ENCODE measurements at places on chromosomes 13 and 19. TPM values are rescaled to one million over a fixed set of nuclear protein-coding genes. Genes with fewer than 3 reads are reported as not detected.

ZNF665 gene
- total RNA-seq: 0.27 TPM

- H3K4me1 ChIP-seq: no peaks in the 10 kb centered on the region
- no peak overlapping the region for H3K4me3 ChIP-seq
- DNase-seq: no peak
- no peaks in the 10 kb centered on the region for H3K27me3 ChIP-seq
These were observed 154.2 kb downstream of the TM9SF2 start for GRCh38 chr13:99655351-99656091.

- H3K4me1 ChIP-seq: peaks cover 13% of the 10 kb centered on the region
- no peak for DNase-seq
- H3K4me3 ChIP-seq: no peak overlapping the region
- H3K27ac ChIP-seq: no peak overlapping the region
- peaks cover 39% of the 10 kb centered on the region for H3K27me3 ChIP-seq
These were observed 13.1 kb downstream of the EPS8L1 start for GRCh38 chr19:55088543-55089341.

DNA sequence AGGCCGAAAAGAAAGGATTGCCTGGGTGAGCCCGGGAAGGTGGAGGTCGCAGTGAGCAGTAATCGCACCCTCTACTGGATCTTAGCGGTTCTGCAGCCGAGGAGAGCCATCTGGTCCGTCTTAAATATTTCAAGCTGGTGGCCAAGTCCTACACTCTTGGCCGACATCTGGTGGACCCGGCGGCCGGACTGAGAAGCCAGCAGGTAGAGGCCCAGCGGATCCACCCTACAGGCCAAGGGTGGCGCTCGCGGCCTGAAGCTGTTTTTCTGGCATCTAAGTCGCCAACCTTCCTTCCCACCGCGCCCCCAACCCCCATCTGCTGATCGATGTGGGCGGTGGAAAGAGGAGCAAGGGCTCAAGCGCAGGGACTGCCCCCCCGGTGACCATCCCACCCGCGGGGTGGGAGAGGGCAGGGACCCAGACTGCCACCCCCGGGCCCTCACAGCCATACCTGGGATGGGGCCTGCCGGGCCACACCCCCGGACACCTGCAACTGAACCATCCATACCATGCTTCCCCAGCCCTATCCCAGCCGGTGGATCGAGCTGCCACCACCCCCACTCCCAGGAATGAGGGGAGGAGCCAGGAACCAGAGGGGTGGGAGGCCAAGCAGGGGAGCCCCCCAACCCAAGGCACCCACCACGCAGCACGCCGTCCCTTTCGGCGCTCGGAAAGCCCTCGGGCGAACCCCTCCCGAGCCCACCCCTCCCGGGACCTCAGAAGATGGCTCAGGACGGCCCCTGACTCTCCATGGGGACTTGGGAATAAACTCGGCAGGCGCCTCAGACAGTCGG lies 46.3 kb upstream of the ZNF730 start:
- no peaks in the 10 kb centered on the region for H3K36me3 ChIP-seq
- H3K27me3 ChIP-seq: no peaks in the 10 kb centered on the region
- no peaks in the 10 kb centered on the region for H3K4me1 ChIP-seq
- DNase-seq: no peak
- H3K27ac ChIP-seq: no peak overlapping the region
- H3K4me3 ChIP-seq: peak overlapping the region; percentile 32

- peak; percentile 53 for DNase-seq
- peaks cover 14% of the 10 kb centered on the region for H3K36me3 ChIP-seq
- no peaks in the 10 kb centered on the region for H3K27me3 ChIP-seq
- peaks cover 47% of the 10 kb centered on the region for H3K4me1 ChIP-seq
These were observed at the start of gene CKM for GRCh38 chr19:45322744-45323281. Gene CKM (minus strand): TSS chr19:45322875. CDS start chr19:45319713, 3,162 bp downstream.

GRCh38 chr19:42132851-42133528 lies 744 bp upstream of the POU2F2 start:
- peaks cover 29% of the 10 kb centered on the region for H3K27me3 ChIP-seq
- DNase-seq: peak; percentile 22
- H3K4me1 ChIP-seq: peaks cover 7% of the 10 kb centered on the region
- H3K27ac ChIP-seq: no peak overlapping the region

NCCRP1 gene
- not detected for total RNA-seq

DNA sequence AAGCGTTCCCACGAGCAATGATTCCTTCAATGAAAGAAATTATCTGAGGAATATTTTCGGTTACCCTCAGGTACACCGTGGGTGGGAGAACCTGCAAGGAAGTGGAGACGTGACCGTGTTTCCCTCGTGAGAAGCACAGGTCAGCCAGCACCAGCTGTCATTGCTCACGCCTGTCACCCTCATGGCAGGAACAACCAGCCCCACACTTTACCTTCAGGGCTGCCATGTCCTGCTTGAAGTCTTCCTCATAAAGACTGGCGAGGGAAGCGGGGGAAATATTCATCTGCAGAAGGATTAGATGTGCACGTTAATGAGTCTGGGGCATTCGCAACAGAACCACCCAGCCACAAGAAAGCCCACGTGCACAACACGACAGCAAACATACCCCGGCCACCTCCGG lies 18.2 kb downstream of the CARS2 start:
- H3K4me1 ChIP-seq: peaks cover 9% of the 10 kb centered on the region
- no peak for DNase-seq
- H3K4me3 ChIP-seq: no peak overlapping the region
- H3K36me3 ChIP-seq: peaks cover 23% of the 10 kb centered on the region
- H3K27ac ChIP-seq: no peak overlapping the region

- H3K4me1 ChIP-seq: no peaks in the 10 kb centered on the region
- H3K27me3 ChIP-seq: no peaks in the 10 kb centered on the region
- no peak overlapping the region for H3K4me3 ChIP-seq
- H3K27ac ChIP-seq: no peak overlapping the region
These were observed 102.9 kb downstream of the TEX26 start for GRCh38 chr13:31035185-31035965.

ZNF730 gene
- not detected for total RNA-seq

NAPSA gene
- 0.09 TPM for total RNA-seq

RGS9BP gene
- total RNA-seq: 7.0 TPM

SRRM5 gene
- total RNA-seq: 0.25 TPM

DNA sequence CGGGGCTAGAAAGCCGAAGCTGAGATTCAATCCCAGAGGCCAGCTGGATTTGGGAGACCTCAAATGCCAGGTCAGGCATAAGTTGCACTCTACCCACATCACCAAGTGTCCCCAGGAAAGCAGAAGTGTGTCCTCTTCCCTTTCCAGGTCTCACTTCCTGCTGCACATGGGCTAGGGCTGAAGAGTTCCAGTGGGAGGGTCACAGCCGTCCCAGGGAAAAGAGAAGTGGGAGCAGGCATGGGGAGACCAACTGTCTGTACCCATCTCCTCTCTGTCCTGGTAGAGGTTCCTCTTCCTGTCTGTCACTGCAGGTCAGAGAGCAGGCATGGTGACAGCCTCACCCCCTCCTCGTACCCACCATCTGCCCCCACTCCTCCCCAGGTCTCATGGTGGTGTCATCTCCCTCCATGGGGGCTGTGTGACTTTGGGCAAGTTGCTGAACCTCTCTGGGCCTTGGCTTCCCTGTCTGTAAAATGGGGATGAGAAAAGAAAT lies 14.8 kb downstream of the AXL start:
- H3K27me3 ChIP-seq: no peaks in the 10 kb centered on the region
- no peaks in the 10 kb centered on the region for H3K36me3 ChIP-seq
- no peaks in the 10 kb centered on the region for H3K4me1 ChIP-seq
- no peak for DNase-seq

DNA sequence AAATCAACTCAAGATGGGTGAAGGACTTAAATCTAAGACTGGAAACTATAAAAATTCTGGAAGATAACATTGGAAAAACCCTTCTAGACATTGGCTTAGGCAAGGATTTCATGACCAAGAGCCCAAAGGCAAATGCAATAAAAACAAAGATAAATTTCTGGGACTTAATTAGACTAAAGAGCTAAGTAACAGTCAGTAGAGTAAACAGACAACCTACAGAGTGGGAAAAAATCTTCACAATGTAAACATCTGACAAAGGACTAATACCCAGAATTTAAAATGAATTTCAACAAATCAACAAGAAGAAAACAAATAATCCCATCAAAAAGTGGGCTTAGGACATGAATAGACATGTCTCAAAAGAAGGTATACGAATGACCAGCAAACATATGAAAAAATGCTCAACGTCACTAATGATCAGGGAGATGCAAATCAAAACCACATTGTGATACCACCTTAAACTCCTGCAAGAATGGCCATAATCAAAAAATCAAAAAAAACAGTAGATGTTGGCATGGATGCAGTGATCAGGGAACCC lies 6.3 kb upstream of the RFX1 start:
- no peak overlapping the region for H3K4me3 ChIP-seq
- no peaks in the 10 kb centered on the region for H3K36me3 ChIP-seq
- no peaks in the 10 kb centered on the region for H3K27me3 ChIP-seq
- H3K27ac ChIP-seq: no peak overlapping the region

DNA sequence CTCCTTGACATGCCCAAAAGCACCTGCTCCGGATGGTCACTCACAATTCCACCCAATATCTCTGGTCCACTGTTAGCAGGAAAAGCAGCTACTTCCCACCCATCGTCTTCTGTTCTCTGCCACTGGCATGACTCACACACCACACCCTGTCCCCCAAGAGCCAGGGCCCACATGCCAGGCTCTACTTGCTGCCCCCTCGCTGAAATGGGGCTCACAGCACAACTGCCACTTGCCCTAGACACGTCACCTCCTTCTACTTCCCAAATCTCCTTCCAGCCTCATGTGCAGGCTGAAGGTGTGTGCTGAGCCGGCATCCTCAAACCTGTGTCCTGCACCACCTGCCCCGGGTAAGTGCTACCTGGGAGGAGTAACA lies 65.0 kb downstream of the TBC1D4 start:
- no peaks in the 10 kb centered on the region for H3K27me3 ChIP-seq
- H3K4me3 ChIP-seq: no peak overlapping the region
- H3K36me3 ChIP-seq: no peaks in the 10 kb centered on the region
- H3K27ac ChIP-seq: peak overlapping the region; percentile 87
- peaks cover 80% of the 10 kb centered on the region for H3K4me1 ChIP-seq

DNA sequence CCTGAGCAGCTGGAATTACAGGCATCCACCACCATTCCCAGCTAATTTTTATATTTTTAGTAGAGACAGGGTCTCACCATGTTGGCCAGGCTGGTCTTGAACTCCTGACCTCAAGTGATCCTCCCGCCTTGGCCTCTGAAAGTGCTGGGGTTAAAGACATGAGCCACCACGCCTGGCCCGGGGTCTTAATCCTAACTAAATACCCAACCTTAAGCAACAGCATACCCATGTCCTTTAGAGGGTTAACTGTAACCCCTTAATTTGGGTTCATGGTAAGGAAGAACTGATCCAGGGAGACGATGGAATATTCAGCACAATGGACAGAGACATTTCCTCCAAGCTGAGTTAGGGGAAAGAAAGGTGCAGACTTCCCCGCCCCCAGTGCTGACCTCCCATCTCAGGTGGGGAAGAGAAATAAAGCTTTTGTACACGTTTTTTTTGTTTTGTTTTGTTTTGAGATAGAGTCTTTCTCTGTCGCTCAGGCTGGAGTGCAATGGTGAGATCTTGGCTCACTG lies 8.7 kb upstream of the GALP start:
- H3K27me3 ChIP-seq: no peaks in the 10 kb centered on the region
- no peaks in the 10 kb centered on the region for H3K4me1 ChIP-seq
- no peak overlapping the region for H3K27ac ChIP-seq
- DNase-seq: no peak
- no peaks in the 10 kb centered on the region for H3K36me3 ChIP-seq

ICAM5 gene
- total RNA-seq: not detected

DNA sequence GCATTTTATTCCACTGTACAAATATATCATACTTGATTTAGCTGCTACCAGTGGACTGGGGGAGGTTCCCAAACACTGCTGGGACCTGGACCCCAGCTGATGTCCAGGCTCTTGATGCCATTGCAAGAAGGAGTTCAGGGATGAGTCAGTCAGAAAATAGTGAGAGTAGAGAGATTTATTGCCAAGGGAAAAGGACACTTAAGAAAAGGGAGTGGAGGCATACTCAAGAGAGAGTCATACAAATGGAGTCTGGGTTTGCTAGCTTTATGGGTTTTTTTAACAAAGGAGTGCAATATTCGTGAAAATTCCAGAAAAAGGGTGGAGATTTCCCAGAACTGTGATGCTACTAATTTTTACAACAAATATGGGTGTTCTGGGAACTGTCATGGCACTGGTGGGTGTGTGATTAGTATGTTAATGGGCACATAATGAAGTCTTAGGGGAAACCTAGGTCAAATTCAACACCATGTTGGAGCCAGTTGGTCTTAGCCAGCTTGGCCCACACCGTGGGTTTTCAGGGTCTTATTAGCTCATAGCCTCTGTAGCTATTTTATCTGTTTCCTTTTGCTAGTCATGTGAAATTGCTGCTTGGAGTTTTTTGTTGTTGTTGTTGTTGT lies 36.2 kb downstream of the GPC6 start:
- H3K4me1 ChIP-seq: no peaks in the 10 kb centered on the region
- H3K36me3 ChIP-seq: no peaks in the 10 kb centered on the region
- H3K27me3 ChIP-seq: no peaks in the 10 kb centered on the region
- no peak for DNase-seq

- H3K27me3 ChIP-seq: no peaks in the 10 kb centered on the region
- DNase-seq: no peak
- no peaks in the 10 kb centered on the region for H3K36me3 ChIP-seq
- no peak overlapping the region for H3K4me3 ChIP-seq
- H3K4me1 ChIP-seq: peaks cover 14% of the 10 kb centered on the region
These were observed 12.7 kb downstream of the LPAR6 start for GRCh38 chr13:48400090-48400694.

AP1M2 gene
- total RNA-seq: not detected

GRCh38 chr13:84491952-84492351 lies 609.7 kb upstream of the SLITRK1 start:
- H3K4me1 ChIP-seq: no peaks in the 10 kb centered on the region
- H3K36me3 ChIP-seq: no peaks in the 10 kb centered on the region
- H3K27me3 ChIP-seq: no peaks in the 10 kb centered on the region
- no peak overlapping the region for H3K4me3 ChIP-seq

DNA sequence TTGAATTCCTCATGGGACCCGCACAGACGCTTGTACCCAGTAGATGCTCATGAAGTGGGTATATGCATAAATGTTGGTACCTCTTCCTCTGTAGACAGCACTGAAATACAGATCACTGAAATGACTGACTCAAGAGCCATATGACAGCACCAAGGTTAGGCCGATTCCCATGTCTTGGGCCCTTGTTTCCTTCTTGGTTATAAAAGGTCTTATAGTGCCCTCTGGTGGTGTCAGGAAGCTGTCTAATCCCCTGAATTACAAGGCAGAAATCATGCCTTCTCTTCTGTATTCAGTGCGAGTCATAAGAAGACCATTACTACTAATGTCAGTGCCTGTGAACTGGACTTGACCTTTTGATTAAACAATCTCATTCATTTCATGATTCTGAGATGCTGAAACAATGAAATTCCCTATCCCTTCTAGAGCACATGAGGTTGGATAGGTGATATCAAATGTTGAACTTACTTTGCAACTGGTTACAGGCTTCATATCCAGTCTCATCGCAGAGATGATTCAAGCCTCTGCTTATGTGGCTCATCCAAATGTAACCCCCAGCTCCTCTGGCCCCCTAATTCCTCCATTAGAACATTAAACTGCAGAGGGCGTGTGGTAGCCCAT lies 59.7 kb downstream of the SPATA13 start:
- H3K27me3 ChIP-seq: no peaks in the 10 kb centered on the region
- H3K4me1 ChIP-seq: no peaks in the 10 kb centered on the region
- H3K36me3 ChIP-seq: no peaks in the 10 kb centered on the region
- no peak overlapping the region for H3K27ac ChIP-seq
- H3K4me3 ChIP-seq: no peak overlapping the region

GRCh38 chr13:95533545-95534160 lies 18.9 kb upstream of the CLDN10 start:
- H3K27me3 ChIP-seq: no peaks in the 10 kb centered on the region
- no peak overlapping the region for H3K27ac ChIP-seq
- H3K4me1 ChIP-seq: peaks cover 20% of the 10 kb centered on the region
- no peak for DNase-seq
- H3K4me3 ChIP-seq: no peak overlapping the region

UBL5 gene
- 612 TPM for total RNA-seq

GRCh38 chr13:29771247-29771646 lies 79.2 kb downstream of the UBL3 start:
- no peaks in the 10 kb centered on the region for H3K36me3 ChIP-seq
- H3K4me3 ChIP-seq: no peak overlapping the region
- H3K4me1 ChIP-seq: no peaks in the 10 kb centered on the region
- DNase-seq: no peak

All from gastrocnemius medialis (tissue), 4 donors.